ENCODE measurements at places on chromosomes 11 and 22.

GRCh38 chr11:2470495-2470894 is 25.7 kb downstream of the KCNQ1 start:
- DNase-seq = no peak

DNA sequence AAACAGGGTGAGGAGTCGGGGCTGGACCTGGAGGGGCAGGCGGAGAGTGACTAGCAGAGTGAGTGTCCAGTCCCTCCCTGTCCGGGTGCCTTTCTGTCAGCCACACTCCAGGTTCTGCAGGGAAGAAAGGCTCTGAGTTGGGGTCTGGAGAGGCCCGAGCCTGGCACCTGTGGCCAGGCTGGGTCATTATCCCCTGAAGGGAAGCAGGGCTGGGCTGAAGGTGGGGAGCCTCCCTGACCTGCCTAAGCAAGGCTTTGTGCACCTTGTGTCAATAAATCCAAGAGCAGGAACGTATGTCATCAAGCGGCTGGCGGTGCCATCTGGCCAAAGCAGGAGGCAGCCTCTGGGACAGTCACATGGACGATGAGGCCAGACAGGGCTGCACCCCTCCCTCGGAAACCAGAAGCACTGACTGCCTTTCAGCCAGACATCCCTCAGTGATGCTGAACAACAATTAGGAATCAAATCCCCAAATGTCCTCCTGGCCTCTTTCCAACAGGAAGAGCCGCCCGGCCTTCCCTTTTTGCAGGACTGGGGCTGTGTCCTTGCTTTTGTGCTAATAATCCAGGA is 73.9 kb upstream of the FGF3 start:
- DNase-seq = no peak

- no peak for DNase-seq
Observed at GRCh38 chr11:28315440-28315839, 207.3 kb downstream of the METTL15 start.

DNA sequence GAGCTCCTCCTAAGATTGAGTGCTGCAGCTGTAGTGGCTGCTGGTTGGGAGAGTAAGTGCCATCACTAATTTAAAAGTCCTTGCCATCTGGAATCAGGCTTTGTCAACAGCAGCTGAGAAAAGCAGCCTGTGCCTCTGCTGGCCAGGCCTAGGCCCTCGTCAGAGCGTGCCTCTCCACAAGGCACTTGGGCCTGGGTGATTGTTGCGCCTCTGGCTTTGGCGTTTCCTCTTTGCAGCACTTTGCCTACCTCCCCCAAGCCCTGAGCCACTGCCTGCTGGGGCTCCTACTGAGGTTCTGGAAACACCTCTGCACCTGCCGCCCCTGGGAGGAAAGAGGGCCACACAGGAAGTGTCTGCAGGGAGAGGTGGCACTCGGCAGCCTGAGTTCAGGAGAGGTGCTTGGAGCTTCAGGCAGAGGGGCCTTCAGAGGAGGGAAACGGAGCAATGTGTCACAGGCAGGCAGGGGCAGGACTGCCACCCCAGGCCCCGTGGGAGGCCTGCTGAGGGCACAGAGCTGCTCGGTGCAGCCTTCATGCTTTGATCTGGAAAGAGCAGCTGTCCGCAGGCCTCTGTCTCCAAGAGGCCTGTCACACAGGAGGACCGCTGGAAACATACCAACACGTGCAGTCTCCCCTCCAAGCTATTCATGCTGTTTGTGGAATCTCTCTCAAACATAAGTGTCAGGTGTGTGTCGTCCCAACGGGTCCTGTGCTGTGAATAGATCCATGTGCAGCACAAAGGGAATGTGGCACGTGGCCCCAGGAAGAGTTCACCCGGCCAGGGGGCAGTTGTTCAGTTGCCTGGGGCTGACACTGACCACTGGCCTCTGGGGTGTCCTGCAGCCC is 61.5 kb upstream of the EMID1 start:
- no peak for DNase-seq
